ENCODE measurements at places on chromosomes 11 and 22.

DNA sequence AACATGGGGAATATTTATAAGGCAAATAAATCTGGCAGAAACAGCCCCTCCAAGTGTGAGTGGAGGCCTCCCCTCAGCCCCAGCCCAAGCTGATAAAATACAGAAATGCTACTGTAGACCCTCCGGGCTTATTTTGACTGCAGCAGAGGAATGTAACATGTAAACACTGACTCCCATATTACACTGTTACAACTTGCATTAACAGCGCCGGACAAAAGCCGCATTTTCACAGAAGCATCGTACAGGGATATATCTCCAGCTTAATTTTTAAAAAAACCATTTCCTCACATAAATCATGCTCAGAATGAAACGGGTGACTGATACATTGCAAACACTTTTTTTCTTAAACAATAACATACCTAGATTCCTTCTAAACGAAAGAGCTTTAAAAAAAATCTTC lies 36.6 kb upstream of the COMT start:
- no peak for DNase-seq

DNA sequence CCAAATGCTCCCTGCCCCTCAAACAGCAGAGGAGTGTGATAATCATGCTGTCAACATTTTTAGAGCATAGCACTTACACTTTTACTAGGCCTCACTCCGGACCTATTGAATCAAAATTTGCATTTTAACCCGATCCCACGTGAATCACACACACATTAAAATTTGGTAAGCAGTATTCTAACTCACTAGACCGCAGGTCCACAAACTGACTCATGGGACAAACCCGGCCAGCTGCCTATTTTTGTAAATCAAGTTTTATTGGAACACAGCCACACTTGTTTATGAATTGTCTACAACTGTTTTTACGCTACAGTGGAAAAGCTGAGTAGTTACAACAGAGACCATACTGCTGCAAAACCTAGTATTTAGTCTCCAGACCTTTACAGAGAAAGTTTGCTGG lies 43.3 kb downstream of the SNX19 start:
- no peak for DNase-seq

- no peak for DNase-seq
Observed at GRCh38 chr11:19713196-19714021, 772 bp downstream of the NAV2 start.

GRCh38 chr11:125079878-125080530 lies 16.9 kb downstream of the SLC37A2 start:
- no peak for DNase-seq

All from activated CD8-positive, alpha-beta T cell treated with anti-CD3 and anti-CD28 coated beads, Interleukin-2, amount 10 ng/mL, durations not matched to agents 7 days and 5 days (primary cell).